ENCODE measurements at places on chromosomes 2 and 18.

DNA sequence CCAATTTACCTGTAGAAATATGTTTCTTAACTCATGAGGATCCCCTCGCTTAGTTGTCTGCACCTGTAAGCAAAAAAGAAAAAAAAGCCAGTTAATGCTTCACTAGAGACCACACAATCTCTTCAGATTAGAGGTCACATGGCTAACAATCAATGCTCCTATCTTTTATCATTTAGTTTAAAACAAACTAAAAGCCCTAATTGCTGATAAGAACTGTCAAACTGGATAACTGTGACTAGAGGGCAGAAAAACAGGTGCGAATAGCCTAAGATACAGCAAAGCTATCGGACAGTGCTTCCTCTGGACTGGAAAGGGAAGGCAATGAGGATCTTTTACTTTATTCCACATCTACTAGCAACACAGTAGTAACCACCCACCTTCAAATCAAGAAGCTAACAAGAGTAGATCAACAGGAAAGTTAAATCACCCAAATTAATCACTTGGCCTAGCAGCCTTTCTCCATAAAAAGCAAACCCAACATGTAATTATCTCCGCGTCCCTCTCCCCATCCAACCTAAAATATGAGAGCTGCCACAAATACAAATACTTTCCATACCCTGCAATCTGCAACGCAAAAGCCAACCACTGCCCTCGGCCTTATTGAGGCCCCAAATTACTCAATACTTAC, 734 bp downstream of the SLC25A12 start:
- no peak for DNase-seq

- no peak for DNase-seq
Observed at GRCh38 chr2:174694196-174694878, 69.9 kb downstream of the CHRNA1 start.

DNA sequence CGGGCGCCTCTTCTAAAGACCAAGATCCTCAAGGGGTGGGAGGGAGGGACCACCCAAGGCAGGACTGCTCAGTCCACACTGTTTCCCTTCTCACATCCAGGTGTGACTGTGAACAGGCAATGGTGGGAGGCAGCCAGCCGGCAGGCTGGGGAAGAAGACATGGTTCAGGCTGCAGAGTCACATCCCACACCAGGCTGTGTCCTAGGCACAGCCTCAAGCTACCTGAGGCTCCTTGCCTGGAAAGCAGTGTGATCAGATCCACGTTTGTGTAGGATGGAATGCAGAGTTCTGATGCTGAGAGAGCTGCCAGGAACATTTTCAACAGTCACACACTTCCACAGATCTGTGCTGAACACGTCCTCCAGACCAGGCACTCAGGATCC, 16.4 kb downstream of the SLC66A2 start:
- DNase-seq, result no peak

GRCh38 chr2:241041589-241042158, 43.3 kb downstream of the SNED1 start:
- no peak for DNase-seq

- no peak for DNase-seq
Observed at GRCh38 chr2:241135737-241136136, 13.5 kb downstream of the PASK start.

DNA sequence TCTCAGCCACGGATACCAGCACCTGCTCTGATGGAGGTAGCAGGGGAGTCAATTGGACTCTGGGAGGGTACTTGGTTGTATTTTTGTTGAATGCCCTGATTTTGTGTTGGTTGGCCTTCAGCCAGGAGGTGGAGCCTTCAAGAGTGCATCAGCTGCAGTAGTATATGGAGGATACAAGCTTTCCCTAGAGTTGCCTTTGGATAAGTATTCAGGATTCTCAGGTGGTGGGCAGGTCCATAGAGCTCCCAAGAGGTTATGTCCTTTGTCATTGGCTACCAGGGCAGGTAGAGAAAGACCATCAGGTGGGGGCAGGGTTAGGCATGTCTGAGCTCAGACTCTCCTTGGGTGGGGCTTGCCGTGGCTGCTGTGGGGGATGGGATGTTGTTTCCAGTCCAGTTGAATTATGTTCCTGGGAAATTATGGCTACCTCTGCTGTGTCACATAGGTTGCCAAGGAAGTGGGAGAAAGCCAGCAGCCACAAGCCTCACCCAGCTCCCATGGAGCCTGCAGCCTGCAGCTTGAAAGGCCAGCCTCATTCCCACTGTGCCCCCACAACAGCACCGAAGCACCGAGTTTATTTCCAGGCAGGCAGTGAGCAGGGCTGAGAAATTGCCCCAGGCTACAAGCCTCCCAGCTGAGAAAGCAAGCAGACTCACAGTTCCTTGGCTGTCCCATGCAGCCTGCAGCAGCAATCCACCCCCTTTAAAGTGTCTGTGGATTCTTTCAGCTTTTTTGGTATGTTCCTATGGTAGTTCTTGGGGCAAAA, 38.6 kb upstream of the CHST9 start:
- DNase-seq, result no peak

- DNase-seq, result no peak
Observed at GRCh38 chr2:39497082-39497801, 60.2 kb upstream of the MAP4K3 start.

DNA sequence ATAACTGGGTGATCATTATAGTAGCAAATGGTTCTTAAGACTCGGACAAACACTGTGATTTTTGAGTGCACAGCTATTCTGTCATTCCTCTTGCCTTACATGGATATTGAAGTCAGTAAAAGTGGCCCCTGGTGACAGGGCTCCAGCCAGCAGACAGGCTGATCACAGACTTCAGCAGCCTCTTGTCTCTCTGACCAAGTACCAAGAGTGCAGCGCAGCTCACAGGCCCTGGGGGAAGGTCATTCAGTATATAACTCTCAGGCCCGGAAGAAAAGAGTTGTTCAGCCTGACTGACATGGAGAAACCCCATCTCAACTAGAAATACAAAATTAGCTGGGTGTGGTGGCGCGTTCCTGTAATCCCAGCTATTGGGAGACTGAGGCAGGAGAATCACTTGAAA, 202.6 kb downstream of the HRH4 start:
- DNase-seq, result no peak

DNA sequence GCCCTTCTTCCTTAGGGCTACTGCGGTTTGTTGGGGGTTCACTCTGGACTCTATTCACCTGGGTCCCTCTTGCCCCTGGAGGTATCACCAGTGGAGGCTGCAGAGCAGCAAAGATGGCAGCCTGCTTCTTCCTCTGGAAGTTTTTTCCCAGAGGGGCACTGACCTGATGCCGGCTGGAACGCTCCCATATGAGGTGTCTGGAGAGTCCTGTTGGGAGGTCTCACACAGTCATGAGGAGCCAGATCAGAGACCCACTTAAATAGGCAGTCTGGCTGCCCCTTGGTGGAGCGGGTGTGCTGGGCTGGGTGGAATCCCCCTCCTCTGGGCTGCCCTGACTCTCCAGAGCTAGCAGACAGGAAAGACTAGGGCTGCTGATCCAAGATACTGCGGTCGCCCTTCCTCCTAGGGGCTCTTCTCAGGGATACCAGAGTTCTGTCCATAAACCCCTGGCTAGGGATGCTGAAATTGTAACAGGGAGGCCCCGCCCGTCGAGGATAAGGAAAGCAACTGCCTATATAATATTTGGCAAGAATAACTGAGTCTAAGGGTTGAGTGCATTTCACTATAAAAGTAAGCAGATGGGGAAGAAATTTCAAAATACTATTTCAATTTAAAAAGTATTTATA, 140.7 kb downstream of the NOL4 start:
- no peak for DNase-seq

- no peak for DNase-seq
Observed at GRCh38 chr2:169105476-169105875, 36.1 kb downstream of the DHRS9 start.

GRCh38 chr2:62920070-62920469, 130.6 kb upstream of the OTX1 start:
- no peak for DNase-seq

- DNase-seq, result no peak
Observed at GRCh38 chr2:86752934-86753333, 32.8 kb downstream of the RMND5A start.

DNA sequence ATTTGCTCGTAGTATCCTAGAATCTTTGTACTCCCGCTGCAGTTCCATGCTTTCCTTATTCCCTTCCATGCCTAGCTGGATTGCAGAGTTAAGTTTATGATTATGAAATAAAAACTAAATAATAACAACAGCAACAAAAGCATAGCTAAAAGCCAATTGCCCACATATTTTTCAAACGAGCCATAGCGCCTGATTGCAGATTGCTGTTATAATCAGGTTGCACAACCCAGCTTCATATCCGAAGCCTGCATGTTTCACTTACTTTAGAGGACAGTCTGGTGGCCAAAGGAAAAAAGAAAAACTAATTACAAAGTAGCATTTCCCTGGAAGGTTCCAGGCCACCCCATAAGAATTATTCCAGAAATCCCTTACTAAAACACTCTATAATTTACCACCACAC, 31.9 kb upstream of the PNO1 start:
- no peak for DNase-seq

DNA sequence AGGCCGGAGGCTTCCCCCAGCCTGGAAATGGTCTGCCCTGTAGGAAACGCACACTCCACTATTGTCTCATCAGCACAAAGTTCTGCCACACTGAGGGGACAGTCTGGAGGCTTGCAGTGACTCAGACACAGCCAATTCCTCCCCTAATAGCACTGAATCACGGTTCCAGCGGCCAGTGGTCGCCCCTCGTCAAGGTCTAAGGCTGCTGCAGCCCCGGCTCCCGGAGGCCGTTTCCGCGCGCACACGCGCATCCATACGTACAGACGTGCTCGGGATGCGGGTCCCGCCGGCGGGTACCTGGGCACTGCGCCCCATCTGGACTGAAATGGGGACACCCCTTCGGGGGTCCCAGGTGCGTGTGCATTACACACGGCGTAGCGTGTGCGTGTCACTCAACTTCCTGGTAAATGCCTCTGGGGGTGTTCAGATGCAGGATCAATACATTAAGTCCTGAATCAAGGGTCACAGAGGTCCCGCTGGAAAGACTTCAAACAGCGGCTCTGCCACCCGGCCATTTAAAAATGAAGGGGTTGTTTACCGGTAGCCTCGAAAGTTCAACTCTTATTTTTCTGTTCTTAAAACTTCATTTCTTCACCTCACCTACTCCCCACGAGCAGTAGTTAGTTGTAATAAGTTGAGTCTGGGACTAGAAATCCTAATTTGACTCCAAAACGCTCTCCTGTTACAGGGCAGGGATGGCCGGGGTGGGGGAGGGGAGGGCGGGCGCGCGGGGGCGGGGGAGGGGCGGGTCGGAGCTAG, 572 bp upstream of the ZNF516 start:
- no peak for DNase-seq

DNA sequence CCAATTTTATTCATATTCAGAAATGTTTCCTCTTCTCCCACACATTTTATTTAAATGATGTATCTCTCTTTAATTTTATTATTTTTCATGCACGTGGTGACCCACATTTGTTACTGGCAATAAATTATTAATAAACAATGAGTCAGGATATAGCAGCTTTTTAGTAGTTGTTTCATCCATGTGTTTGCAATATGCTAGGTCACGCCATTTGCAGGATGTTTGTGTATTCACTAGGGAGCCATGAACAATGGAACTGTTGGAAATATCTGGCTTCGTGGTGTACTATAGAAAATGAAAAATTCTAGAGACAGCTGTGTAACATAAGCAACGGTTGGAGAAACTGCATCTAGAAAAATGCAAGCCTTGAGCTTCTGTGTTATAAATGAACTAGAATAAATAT, 176.0 kb upstream of the COL3A1 start:
- no peak for DNase-seq

DNA sequence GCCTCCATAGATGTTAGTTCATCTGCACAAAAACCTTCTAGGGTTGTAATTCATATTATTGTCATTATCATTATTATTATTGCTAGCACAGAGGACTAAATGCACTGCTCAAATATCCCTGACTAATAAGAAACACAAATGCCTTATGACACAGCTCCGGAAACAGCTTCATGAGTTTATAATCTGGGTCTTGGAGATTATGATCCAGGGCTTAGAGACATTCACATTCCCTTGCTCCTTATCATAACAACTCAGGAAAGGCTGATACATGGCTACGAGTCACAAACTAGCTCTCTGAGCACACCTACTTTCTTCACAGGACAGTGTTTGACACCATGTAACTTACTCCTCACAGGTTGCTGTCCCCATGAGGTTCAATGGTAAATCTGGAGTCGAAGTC, 102.2 kb upstream of the TTC39C start:
- no peak for DNase-seq

DNA sequence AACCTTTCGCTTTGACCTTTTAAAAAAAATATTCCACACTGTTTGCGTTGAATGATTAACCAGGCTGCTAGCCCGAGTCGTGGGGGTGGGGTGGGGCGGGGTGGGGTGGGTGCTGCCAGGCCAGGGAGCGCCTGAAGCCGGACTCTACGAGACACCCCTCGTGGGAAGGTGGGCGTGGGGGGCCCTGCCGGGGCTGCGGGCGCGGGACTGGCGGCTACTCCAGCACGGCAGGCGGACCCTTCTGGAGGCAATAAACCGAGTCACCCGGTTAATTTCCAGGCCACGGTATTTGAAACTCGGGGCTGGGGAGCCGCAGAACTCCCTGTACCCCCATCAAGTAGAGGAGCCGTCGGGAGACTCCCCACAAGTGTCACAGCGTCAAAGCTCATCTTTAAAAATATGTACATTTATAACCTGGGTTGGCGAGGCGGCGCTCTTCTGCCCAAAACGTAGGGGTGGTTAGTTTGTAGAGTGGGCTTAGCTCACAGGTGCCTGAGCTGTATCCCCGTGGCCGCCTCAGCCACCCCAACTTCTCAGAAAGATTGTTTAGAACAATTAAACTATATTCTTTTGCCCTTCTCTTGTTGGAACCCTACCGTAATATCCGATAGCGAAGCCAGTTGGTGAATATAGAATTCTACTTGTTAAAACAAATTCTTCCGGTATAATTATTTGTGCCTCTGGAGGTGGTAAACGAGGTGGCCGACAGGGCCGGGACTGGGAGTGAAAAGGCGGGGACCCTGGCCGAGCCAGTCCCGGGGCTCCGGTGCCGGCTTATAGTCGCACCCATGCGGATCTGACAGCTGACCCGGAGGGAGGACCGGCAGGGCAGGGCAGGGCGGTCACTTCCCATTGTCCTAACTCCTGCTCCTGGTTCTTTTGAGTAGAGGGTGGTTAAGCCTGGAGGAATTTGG, 1.4 kb downstream of the B3GNT2 start:
- DNase-seq, result no peak

DNA sequence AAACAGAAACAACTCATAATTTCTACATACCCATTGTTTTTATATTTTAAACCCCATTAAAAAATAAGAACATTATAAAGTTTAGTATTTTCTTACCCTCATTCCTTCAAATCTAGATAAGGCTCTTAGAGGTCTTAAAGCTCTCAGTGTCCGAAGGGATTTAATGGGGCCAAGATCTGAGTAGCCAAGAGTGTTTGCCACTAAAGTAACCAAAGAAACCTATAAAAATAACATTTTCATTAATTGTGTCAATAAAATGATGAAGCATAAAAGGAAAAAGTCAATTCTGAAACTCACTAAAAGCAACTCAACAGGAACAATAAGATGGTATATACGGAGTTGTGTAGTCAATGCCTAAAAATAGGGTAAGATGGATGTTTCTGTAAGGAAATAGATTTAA, 105.4 kb upstream of the SCN1A start:
- no peak for DNase-seq
